Activated T-helper 1 cell treated with Interleukin-2 at 50 U/mL for 16 hours (primary cell): ENCODE measurements at places on chromosomes 12 and 14.

- DNase-seq: no peak
Measured at GRCh38 chr14:43471595-43471994, 1035.5 kb downstream of the FSCB start.

- no peak for DNase-seq
Measured at GRCh38 chr14:32100175-32100574, 23.1 kb downstream of the ARHGAP5 start.

GRCh38 chr14:70714055-70714550 lies 72.4 kb downstream of the TTC9 start:
- peak; percentile 4 for DNase-seq

DNA sequence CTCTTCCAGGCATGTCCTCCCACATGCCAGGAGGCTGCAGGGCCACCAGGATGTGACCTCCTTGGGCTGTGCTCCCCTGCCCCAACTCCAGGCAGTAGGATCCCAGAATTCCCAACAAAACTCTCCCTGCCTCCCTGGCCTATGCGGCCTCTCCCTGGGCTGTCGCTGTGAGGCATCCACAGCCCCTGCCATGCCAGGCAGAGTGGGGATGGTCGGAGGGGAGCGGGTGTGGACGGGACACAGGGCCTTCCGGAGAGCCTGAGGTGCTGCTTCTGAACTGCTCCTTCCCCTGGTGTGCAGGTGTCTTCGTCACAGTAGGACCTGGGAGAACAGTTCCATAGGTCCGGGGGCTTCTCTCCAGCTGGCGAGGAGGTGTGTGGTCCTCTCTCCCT lies 18.3 kb downstream of the GPR132 start:
- DNase-seq: no peak

DNA sequence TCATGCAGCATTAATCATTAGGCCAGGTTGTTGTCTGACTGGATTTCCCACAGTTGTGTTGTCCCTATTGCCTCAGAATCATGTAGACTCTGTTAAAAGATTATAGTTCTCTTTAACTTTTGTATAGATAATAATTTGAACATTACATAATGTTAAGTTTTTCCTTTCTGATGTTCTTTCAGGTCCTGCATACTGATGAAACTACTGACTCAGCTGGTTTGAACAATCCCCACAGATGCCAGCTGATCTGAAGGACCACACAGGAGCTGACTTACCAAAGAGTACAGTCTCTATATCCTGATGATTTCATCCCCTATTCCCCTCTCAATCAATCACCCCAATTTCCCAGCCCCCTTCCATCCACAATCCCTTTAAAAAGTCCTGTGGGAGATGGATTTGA lies 341.2 kb upstream of the MGAT4C start:
- DNase-seq: no peak

GRCh38 chr12:13523536-13524307 lies 327.2 kb downstream of the EMP1 start:
- DNase-seq: no peak

- no peak for DNase-seq
Measured at GRCh38 chr12:76033081-76034011, 1.8 kb upstream of the PHLDA1 start.

DNA sequence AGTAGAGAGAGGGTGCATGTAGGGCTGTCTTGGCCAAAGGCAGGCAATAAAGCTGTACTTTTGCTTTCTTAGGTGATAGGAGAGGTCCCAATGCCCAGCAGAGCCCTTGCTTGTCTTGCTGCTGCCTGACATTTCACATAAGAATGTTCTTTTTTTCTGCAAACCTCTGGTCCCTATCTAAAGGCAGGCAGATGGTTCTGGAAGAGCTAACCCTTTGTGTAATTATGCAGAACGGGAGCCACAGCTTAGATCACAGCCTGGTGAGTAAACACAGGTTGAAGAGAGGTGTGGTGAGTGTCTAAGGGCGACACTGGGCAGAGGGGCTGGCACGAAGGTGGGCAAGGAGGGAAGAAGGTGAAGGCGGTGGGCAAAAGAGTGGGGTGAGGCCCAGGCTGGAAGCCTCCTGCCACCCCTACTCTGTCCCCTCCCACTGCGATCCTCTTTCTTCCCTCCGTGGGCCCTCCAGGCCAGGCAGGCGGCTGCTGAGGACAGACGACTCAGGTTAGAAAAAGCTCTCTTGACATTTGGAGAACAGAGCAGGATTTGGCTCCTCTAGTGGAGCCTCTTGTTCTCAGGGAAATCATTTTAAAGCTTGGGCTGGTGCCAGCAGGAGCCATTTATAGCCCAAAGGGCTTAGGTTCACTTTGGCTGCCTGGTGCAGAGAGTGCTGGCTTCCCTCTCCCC lies 42.8 kb downstream of the PRMT8 start:
- no peak for DNase-seq

DNA sequence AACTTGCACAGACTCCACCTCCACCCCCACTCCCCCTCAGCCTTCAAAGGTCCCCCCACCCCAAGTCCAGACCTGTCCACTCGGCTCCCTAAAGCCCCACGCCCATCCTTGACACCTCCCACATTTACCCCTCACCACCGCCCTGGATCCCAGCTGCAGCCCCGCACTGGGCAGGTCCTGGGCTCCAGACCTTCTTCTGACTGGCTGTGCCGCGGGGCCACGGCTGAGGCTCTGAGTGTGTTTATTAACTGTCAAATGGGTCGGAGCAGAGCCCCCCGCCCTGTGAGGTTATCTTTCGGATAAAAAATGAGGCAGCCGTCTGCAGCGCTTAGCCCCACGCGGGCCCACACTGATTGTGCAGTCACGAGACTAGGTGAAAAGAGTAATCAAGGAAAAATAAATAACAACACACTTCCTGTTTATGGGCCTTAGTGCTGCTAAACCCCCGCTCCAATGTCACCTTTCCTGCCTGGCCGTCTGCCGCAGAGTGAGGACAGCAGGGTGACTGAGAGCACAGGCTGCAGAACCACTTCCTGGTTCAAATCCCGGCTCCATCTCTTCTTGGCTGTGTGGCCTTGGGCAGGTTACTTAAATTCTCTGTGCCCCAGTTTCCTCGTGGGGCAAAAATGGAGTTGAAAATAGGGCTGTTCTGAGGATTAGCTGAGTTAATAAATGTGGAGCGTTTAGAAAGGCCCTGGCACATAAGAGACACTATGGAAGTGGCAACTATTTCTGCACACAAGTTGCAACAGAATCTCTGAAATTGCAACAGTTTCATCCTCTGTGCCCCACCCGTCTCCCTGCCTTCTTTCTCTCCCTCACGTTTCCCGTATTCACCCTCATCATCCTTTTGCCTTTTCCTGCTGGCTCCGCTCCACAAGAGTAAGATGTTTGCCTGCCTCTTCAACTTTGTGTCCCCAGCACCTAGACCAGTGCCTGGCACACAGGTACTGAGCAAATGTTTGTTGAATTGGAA lies 9.4 kb downstream of the SETD1B start:
- no peak for DNase-seq

- no peak for DNase-seq
Measured at GRCh38 chr14:45254771-45255170, 1.8 kb upstream of the MIS18BP1 start.

DNA sequence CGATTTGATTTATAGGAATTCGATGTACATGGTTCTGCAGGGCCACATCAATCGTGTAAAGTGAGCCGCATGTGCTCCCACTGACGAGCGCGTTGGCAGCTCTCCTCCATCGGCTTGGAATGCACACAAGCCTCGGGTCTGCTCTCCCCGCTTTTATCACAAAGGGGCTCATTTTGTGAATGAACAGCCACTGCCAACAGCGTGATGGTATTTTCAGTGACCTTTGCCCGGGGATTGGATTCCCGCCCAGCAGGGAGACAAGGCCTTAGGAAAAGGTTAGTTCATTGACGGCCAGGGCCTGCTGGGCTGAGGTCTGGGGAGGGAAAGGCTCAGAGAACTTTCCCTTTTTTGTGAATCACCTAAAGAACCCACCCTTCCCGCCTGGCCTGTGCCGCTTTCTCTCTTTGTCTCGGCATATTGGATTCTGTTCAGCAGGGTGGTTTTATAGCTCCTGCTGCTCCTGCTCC lies 232.1 kb downstream of the MSRB3 start:
- DNase-seq: no peak

GRCh38 chr14:90807060-90807459 lies 9.2 kb downstream of the TTC7B start:
- no peak for DNase-seq

DNA sequence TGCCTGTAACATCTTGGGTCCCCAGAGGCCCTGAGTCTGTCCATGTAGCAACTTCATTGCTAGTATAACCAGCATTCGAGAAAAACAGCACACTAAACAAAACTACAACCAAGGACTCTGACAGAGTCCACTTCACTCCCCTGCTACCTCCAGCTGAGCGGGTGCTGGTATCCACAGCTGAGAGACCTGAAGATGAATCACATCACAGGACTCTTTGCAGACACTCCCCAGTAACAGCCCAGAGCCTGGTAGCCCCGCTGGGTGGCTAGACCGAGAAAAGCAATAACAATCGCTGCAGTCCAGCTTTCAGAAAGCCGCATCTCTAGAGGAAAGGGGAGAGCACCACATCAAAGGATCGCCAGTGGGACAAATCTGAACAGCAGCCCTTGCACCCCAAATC lies 9.0 kb upstream of the IQSEC3 start:
- DNase-seq: no peak

DNA sequence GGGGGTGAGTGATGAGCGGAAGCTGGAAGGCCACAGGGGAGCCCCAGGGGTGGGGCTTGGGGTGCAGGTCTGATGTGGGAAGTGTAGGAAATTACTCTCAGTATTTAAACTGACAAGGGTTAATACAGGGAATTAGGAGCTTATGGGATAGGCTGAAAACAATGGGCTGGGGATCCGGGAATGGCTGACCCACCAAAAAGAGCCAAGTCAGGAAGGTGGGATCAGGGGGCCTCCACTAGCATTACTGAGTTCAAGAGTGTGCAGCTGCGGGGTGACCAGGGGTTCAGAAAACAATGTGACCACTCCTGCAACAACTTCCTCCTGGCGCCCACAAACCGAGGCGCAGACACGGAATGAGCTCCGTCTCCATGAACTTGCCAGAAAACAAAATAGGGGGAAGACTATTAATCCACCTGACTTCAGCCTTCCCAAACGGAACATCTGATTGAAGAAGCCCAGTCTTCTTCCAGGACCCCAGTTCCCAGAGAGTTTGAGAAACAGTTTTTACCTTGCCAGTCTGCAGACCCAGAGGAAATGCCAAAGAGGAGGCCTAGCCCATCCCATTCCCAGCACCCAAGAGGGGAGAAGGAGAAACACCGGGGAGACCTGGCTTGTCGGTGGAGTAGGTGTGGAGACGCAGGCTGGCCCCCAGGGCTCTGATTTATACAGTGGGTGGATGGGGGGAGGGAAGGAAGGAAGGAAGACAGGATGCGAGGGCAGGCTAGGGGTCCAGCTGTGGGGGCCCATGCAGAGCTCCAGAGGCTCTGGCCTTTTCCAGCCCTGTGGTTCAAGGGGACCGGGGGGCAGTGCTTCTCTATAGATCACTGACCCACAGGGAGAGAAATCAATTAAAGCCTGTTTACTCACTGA lies 16.5 kb upstream of the YY1 start:
- no peak for DNase-seq

- no peak for DNase-seq
Measured at GRCh38 chr12:108538146-108538545, 22.8 kb downstream of the SART3 start.

DNA sequence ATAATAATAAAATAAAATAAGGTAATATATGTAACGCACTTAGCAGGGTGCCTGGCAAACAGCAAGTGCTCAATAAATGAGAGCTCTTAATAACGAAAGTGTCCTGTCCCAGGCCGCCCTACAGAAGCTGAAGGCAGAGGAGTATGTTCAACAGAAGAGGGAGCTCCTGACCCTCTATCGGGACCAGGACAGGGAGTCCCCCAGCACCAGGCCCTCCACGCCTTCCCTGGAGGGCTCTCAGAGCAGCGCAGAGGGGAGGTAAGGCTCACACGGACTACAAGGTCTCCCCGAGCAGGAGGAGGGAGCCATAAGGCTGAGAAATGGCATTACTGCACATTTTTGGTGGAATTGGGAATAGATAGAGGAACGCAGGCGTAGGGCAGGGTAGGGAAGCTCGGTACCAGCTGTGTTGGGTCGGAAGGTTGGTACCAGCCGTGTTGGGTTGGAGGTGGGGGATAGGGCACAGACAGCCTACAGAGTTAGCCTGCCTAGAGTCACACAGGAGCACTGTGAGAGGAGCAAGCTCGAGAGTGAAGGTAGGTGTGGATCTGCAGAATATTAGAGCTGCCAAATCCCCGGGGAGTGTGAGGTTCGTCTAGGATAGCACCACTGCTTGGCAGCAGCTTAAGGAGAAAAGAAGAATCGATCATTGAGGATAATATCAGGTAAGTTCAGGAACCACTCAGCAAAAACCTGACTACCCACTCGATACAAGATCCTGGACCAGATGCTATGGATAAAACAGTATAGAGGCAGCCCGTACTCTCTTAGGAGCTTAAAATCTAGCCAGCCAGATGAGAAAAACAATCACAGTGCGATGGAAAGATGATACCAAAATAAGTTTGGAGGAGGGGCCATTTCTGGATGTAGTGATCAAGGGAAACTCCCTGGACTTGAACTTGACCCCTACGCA lies 15.3 kb downstream of the TNFRSF1A start:
- DNase-seq: no peak

- no peak for DNase-seq
Measured at GRCh38 chr12:112111931-112112330, 3.3 kb upstream of the NAA25 start.

DNA sequence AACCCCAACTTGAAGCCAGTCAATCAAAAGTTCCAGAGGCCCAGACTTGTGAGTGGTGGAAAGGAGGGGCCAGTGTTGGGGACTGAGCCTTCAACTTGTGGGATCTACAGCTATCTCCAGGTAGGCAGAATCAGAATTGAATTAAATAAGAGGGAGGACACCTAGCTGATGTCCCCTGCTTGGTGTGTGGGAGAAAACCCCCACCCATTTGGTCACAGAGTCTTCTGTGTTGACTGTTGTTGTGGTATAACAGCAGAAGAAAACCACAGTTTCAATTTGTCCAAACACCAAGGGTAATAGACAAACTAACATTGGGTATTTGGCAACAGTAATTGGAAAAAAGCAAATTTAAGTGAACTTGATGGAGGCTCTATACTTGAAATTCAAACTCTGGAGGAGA lies 3.4 kb upstream of the GCH1 start:
- no peak for DNase-seq

GRCh38 chr12:122880668-122881067 lies 15.3 kb downstream of the VPS37B start:
- DNase-seq: no peak

- DNase-seq: no peak
Measured at GRCh38 chr14:96598332-96598928, 96.2 kb downstream of the PAPOLA start.

DNA sequence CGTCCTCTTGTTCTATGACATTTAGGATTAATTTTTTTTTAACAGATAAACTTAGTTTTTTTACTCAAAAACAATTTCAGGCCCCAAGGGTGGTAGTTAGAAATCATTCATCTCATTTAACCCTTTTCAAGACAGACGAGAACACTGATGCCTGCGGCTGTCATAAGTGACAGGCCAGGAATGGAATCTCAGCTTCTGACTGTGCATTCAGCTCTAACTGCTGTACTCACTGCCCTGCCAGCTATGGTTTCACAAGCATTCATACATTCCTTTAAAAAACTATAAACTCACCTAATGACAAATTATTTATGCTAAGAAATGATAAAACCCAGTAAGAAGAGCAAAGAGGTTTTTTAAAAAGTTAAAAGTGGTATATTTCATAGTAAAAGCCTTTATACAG lies 8.8 kb downstream of the DENND5B start:
- no peak for DNase-seq

GRCh38 chr12:74043343-74043742 lies 494.3 kb upstream of the ATXN7L3B start:
- no peak for DNase-seq

- DNase-seq: no peak
Measured at GRCh38 chr12:43148691-43149090, 403.3 kb downstream of the ADAMTS20 start.

GRCh38 chr12:91037276-91037675 lies 20.5 kb downstream of the KERA start:
- DNase-seq: no peak

- DNase-seq: no peak
Measured at GRCh38 chr12:75833268-75833667, 198.3 kb downstream of the PHLDA1 start.
